ENCODE measurements at places on chromosomes 6 and 20.

DNA sequence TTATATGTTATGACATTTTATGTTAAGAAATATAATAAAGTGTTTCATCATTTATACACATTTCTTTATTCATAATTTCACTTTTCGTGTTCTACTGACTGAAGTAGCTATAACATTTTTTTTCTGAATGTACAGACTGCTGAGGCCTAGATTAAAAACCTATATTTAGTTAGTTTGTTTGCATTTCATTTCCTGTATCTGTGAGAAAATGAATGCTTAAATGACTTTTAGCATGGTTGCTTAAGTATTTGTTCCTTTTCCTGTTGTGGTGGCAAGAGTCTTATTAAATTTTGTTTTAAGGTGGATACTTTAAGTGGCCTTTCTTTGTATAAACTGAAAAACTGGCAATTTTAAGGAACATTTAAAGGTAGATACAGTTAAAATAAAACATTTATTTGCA, 779.7 kb upstream of the MAN1A1 start:
- no peak for DNase-seq

DNA sequence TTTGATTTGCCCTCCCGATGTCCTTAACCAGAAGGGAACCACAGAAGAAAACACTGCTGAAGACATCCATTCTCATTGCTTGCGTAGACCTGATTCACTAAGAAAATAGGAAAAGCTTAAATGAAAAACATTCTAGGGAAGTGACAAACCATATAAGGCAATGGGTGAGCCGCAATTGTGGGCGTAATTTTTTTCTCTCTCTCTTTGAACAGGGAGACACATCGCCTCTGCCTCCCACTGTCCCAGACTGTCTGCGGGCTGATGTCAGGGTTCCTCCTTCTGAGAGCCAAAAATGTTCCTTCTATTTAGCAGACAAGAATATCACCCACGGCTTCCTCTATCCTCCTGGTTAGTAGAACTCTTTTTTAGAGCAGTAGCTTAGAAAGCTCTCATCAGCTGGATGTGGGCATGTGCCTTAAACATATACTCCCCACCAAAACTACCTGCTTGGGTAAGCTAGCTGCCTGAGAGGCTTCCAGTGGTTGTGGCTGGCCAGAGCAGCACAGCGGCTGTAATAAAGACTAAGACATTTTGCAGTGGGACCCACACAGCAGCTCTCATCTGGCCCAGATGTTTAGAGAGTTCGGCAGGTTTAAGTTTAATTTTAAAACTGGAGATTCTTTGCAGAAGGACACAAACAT, 22.7 kb upstream of the CTAGE9 start:
- DNase-seq: peak; percentile 45

GRCh38 chr6:130908958-130909357, 81.8 kb downstream of the SMLR1 start:
- DNase-seq: no peak

DNA sequence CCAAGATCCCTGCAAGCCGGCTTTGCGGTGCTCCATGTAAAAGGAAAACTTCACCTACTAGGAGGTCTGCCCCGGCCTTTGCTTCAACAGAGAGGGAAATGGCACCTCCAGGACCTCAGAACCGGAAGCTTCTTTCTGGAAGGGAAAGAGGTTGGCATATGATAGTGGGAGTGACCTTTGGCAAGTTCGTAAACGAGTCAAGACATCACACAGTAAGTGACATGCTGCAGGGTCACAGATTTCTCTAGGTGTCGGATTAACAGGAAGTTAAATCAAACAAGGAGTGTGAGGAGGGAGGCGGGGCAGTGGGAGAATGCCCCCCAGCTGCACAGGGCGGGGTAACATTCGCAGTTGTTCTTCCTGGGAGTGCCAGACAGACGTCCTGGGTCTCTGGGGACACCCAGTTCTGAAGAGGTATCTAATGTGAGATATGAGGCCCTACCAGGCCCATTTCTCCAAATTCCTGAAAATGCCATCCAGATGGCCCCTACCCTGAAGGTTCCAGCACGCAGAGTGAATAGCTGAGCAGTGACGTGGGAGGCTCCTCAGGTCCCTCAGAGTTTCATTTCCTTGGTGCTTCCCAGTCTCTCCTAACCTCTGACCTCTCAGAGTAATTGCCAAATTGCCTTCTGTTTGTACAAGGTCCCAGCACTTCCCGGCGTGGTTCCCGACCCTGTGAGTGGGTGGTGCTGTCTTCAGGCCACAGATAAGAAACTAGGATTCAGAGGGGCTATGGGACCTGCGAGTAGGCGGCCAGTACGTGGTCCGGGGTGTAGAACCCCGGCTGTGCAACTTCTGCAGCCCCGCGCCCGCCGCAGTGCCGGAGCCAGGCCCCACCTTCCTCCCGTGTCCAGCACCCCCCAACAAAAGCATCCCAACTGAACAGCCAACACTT, 1.9 kb downstream of the RRBP1 start:
- DNase-seq: peak; percentile 93

GRCh38 chr20:4601630-4602296, 119.9 kb upstream of the PRND start:
- peak; percentile 17 for DNase-seq

- DNase-seq: peak; percentile 17
Observed at GRCh38 chr6:119339941-119340456, 9.6 kb downstream of the MAN1A1 start.

GRCh38 chr20:34567892-34568865, 9.7 kb downstream of the MAP1LC3A start:
- no peak for DNase-seq

- no peak for DNase-seq
Observed at GRCh38 chr6:70684794-70685493, 17.3 kb downstream of the SMAP1 start.

DNA sequence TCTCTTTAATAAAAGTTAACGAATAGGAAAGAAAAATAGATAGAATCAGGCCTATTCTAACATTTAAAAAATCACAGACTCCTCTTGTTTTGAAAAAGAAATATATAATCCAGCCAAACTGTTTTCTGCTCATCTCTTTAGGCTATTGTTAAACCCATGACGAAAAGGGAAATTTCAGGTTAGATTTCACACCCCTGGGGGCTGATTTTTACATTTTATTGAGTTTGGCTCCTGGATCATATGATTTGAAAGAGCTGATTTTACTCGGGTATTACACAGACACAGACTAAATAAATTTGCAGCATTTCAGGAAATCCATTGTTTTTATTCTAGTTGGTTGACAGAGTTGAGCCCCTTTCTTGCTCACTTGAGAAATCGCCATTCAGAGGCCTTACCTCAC, 135.8 kb upstream of the HMGCLL1 start:
- DNase-seq: no peak

GRCh38 chr6:138926579-138926978, 61.5 kb downstream of the REPS1 start:
- no peak for DNase-seq

DNA sequence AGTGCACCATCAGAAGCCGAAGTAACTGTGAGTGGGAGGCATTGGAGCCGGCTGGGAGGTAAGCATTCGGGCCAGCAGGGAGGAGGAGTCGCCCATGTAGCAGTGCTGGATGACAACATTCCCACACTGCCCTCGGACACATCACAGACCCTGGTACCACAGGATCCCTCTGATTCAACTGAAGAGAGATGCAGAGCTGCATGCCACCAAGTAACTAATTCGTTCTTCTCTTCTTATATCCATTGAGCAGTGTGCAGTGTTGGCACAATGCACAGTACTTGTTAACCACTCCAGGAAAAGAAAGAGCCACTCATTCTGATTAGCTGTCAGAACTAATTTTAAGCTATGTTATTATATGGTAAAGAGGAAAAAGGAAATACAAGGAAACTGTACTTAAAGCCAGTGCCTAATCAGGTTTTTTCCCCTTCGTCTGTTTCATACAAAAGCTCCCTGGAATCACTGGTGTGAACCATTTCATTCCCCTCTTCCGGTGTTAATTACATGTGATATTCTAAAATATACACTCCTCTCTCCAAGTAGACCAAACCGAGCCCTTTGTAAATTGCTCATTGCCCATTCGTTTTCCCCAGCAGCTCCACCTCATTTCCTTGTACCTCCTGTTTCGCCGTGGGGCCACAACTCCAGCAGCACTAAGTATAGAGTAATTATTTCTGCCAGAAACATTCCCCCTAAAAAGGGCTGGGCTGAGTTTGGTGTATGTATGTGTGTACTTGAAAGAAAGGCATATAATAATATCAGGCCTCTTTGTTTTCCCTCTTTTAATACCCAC, 32.4 kb upstream of the ADTRP start:
- peak; percentile 15 for DNase-seq

- DNase-seq: no peak
Observed at GRCh38 chr6:102387326-102388033, 994.0 kb downstream of the GRIK2 start.

- DNase-seq: peak; percentile 91
Observed at GRCh38 chr6:20377623-20378265, 23.9 kb upstream of the E2F3 start.

DNA sequence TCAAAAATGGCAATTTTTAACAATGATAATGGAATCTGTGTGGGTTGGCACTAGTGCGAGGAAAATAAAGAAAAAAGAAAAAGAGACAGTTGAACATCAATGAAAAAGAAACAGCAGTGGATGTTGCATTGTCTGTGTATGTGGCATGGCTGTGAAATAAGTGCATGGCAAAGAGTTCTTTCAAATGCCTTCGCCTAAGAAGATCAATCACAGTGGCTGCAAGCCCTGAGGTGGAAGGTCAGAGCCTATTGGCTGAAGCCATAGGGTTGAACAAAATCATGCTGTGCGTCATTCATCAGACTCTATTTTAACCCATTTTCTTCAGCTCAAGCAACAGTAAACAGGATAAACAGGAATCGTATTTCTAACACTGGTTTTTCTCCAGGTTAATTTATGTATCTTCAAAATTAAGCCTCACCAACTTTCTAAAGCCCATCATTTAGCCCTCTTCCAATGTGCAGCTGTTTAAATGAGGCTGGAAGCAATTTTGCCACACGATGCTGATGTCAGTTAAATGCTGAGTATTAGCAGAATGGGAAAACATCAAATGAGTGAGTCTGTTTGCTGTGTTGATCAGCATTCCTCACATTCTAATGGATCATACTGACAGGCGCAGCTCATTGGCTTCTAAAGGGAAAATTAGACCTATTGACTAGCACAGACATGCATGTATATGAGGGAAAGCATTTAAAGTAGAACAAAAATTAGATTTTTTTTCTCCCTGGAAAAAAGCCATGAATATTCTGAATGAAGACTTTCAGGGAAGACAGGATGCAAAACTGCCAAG, 955.9 kb upstream of the EYS start:
- DNase-seq: no peak

DNA sequence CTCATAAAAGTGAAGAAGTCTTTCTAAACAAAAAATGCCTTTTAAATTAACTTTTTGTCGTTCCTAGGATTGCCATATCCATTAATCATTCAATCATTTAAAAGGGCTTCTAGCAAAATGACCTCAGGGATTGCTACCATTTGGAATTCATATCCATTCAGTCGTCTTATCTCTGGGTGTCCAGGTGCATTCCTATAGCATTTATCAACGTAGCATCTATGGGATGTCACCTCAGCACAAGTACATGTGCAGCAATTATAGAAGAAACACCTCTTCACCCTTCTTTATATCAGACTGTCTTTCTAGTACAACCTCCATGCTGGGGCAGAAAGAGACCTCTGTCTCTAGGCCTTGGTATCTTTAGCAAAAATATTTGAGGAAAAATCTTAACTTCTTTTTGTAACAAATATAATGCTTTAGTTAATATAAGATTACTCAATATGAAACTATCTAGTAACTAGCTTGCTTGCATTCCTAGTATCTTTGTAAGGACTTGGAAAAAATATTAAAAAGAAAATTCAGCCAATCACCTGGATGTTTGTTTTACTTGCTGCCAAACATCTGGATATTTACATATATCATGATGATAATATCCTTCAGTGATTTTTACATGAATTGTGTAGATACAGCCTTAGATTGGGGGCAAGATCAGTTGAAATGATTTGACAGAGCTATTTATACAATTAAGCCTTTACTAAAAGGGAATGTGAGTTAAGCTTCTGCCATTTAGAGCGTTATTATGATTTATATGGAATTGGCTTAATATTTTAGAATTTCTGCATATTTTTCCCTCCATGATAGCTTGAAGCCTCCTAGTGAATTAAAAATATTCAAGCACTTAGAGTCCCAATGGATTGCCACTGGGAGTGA, 356.8 kb downstream of the HDGFL1 start:
- DNase-seq: no peak

DNA sequence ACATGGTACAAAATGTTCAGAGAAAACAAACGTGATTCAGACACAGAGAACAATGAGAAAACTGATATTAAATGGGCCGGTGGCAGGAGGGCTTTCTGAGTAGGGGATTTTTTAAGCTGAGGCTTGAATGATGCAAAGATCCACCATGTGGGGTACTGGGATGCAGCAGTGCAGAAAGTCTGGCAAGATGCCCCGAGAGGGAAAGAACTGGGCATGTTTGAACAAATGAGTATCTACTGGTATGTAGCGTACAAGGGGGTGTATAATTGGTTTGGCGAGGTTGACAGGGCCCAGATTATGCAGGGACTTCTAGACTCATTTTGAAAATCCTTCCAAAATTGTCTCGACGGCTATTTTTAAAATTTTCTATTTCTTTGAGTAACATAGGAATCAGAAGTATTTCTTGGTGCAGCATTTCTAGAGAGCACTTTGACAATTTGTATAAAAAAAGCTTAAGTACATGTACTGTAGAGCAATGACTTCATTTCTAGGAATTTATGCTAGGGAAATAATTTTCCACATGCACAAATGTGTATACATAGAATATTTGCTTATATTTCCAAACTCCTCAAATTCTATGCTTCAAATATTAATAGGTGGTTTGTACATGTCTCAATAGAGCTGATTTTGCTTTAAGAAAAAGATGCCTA, 119.6 kb upstream of the DOK5 start:
- no peak for DNase-seq

DNA sequence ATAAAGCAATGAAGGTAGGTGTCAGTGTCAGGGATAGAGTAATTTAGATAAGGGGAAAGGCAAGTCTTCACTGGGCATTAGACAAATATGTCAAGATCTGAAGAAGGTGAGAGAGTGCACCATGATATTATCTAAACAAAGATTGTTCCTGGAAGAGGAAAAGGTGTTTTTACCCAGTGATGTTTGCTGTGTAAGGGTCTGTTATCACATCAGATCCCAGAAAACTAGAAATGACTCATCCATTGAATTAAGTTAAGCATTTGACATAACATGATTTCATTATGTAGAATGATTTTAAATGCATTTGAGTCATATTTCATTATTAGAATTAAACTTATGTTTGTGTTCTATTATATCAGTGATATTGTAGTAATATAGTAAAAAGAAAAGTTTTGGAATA, 1279.5 kb upstream of the CITED2 start:
- no peak for DNase-seq

GRCh38 chr20:44586289-44586911, 4.0 kb downstream of the PKIG start:
- DNase-seq: no peak

- no peak for DNase-seq
Observed at GRCh38 chr6:163323274-163323673, 91.2 kb upstream of the QKI start.
